Amygdala (tissue), 56 donors: ENCODE measurements at places on chromosomes 3 and 15.

GRCh38 chr3:72247126-72247525 lies 462.2 kb upstream of the PROK2 start:
- DNase-seq, result no peak

GRCh38 chr3:186241910-186242821 lies 119.9 kb downstream of the DGKG start:
- no peak for DNase-seq

- DNase-seq, result peak; percentile 56
Measured at GRCh38 chr15:83559310-83559966, 94.5 kb upstream of the ADAMTSL3 start.

- no peak for DNase-seq
Measured at GRCh38 chr3:69690-70089, 126.9 kb upstream of the CHL1 start.

- DNase-seq, result no peak
Measured at GRCh38 chr3:138165061-138165460, 9.7 kb downstream of the DBR1 start.

DNA sequence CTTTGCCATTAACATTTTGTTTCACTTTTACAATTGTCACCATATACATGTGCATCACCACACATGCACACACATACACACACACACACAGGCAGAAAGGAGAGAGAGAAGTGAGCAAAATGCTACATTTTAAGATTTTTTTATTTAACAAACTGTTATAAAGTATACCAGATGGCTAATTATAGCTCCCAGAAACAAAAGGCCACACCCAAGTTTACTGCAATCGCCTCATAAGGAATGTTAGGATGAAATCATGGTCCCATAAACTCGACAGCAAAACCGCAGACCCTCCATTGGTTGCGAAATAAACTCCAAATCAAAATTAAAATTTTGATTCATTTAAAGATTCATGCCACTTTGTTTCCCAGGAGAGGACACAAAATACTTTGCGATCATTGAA lies 16.1 kb upstream of the C15orf61 start:
- no peak for DNase-seq

DNA sequence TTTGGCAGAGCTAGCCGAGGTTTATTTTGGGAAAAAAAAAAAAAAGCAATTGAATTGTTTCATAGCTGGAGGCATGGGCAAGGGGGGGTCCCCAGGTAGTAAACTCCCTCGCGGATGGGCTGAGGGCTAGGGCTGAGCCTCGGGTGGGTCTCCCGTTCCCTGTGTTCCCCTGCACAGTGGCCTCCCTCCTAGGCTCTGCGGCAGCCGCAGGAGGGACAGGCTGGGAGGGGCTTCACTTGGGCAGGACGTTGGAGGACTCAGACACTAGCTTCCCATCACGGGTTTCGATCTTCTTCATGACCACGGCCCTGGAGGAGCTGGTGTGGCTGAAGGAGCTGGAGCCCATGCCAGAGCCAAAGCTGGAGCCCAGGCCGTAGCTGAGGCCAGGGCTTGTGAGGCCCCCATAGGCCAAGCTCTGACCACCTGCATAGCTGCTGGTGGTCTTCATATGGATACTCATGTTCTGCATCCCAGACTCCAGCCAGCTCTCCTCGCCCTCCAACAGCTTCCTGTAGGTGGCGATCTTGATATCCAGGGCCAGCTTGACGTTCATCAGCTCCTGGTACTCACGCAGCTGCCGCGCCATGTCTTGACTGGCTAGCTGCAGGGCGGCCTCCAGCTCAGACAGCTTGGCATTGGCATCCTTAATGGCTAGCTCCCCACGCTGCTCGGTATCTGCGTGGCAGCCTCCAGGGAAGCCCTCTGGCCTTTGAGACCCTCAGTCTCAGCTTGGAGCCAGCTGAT lies 64.0 kb upstream of the CDAN1 start:
- no peak for DNase-seq

DNA sequence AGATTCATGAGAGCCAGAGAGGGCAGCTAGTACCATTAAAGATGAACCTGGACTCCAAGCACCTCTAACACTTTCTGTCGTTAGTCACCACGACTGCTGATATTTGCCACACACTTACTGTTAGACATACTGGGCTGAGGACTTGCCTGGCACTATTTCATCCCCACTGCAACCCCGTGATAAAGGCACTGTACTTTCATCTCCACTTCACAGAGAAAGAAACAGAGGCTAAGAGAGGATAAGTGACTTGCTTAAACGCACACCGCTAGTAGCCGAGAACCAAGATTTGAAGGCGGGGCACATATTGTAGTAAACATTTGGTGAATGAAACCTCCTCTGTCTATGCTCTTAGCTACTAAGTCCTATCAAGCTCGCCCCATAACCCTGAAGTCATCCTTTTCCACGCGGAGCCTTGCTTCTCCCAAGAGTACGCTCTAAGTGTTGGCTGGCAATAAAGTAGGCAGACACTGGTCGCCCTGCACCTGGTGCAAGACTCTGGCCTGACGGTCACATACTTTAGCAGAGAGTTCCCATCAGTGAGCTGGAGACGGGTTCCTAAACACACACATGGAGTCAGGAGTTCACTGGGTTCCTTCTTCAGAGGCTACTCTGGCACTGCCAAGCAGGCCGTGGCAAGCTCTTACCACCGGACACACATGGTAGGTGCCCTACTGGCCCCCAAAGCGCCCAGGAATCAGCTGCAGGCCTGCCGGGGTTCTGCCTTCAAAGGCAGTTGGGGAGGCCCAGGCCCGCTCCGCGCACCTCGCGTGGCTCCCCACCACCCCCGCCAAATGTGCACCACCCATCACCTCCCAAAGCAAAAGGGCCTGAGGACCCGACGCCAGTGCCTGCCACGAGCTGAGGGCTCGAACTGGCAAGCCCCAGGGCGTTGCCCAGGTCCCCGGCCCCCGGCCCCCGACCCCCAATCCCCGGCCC lies 951 bp downstream of the POMGNT2 start:
- no peak for DNase-seq

GRCh38 chr15:47188758-47189507 lies 528.4 kb upstream of the SEMA6D start:
- DNase-seq, result no peak

GRCh38 chr3:44074181-44074580 lies 167.5 kb upstream of the TOPAZ1 start:
- no peak for DNase-seq

DNA sequence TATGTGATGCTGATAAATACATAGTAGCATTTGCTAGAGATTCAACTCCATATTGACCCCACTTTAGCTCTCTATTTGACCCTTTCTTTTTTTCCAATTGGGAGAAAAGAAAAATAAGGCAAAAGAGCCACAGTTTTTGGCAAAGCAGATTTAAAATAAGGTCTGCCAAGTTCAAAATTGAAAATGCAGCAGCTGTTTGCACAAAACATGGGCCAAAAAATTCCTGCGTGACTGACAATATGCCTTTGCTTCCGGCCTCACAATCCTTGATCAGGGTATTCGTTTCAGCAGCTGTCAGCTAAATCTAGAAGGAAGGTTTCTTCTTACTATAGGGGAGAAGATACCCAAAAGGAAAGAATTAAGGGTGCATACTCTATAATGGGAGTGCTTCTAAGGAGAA lies 563.5 kb upstream of the CCDC54 start:
- DNase-seq, result no peak

DNA sequence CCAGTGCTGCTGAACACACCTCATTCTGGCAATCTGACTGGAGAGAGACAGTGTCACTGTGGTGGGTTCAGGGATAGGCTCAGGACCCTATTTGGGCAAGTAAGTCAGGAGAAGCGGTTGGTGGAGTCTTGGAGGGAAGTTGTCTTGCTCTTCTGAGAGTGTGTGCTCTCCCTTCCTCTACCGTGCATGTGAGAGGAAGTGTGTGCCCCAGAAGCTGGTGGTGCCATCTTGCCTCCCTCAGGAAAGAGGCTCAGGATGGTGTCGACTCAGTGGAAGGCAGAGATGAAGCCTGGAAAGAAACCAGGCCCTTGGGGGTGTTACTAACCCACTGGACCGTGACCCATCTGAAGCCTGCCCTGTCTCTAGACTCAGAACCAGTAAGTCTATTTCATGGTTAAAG lies 6.8 kb upstream of the RARRES1 start:
- DNase-seq, result no peak

DNA sequence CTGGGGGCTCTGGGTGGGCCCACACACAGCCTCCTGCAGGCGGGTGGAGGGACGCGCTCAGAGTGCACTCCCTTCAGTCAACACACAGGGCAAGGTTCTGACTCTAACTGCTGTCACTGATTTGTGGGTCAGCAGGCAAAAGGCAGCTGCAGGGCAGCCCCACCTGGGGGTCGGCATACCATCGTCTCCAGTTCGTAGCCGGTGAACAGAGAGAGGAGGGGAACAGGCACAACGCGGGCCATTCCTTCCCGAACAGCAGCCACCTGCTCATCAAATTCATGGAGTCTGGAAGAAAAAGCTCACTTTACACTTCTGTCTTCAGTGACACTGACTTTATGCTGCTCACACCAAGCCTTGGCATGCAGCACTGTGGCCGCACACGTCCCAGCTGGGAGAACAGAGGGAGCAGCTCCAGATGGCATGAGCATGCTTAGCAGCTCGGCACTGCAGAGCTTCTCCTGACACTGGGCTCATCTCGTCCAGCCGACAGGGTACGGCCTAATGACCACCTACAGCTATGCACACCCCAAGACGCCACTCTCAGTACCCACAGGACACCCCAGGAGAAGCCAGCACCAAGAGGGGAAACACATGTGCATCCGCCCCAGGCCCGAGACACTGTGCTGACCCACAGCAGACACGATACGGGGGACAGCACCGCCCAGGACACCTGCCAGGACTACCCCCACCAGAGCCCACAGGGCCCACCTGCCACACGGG lies 14.4 kb upstream of the OCA2 start:
- DNase-seq, result no peak

- peak; percentile 3 for DNase-seq
Measured at GRCh38 chr3:103052236-103052830, 617.5 kb downstream of the ZPLD1 start.

GRCh38 chr15:37102305-37103162 lies 2.2 kb upstream of the MEIS2 start:
- DNase-seq, result no peak

GRCh38 chr15:80744826-80745225 lies 34.3 kb upstream of the CEMIP start:
- no peak for DNase-seq
